Activated CD4-positive, alpha-beta memory T cell treated with anti-CD3 and anti-CD28 coated beads, Interleukin-2, amount 10 ng/mL, durations not matched to agents 7 days and 5 days (primary cell): ENCODE measurements at places on chromosomes 7 and 10. TPM values are rescaled to one million over a fixed set of nuclear protein-coding genes. Genes with fewer than 3 reads are reported as not detected.

GRCh38 chr7:35992436-35992835, 160.6 kb upstream of the EEPD1 start:
- H3K4me3 ChIP-seq: no peak overlapping the region
- H3K27me3 ChIP-seq: no peaks in the 10 kb centered on the region
- no peak overlapping the region for H3K27ac ChIP-seq
- H3K36me3 ChIP-seq: no peaks in the 10 kb centered on the region
- DNase-seq: no peak
- no peaks in the 10 kb centered on the region for H3K4me1 ChIP-seq

- H3K4me3 ChIP-seq: no peak overlapping the region
- no peak overlapping the region for H3K27ac ChIP-seq
- peaks cover 20% of the 10 kb centered on the region for H3K27me3 ChIP-seq
- no peak for DNase-seq
- H3K4me1 ChIP-seq: no peaks in the 10 kb centered on the region
These were observed 34.0 kb downstream of the LEP start for GRCh38 chr7:128274884-128275603.

DNA sequence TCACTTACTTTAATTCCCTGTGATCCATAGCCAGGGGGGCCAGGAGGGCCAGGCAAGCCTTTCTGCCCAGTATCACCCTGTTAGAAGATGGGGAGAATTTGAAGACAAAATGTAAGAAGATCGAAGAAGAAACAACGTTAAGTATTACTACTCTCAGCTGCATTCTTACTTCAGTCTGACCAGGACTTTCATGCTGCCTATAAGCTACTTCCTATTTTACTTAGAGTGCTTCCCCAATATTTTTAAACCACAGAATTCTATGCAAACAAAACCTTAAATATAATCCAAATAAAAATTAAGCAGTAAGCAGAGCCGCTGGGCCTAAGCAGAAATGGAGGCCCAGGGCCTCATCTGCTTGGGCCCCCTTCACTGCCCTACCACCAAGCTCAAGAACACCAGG, 117.8 kb downstream of the COL28A1 start:
- no peak overlapping the region for H3K4me3 ChIP-seq
- no peaks in the 10 kb centered on the region for H3K36me3 ChIP-seq
- DNase-seq: no peak

DNA sequence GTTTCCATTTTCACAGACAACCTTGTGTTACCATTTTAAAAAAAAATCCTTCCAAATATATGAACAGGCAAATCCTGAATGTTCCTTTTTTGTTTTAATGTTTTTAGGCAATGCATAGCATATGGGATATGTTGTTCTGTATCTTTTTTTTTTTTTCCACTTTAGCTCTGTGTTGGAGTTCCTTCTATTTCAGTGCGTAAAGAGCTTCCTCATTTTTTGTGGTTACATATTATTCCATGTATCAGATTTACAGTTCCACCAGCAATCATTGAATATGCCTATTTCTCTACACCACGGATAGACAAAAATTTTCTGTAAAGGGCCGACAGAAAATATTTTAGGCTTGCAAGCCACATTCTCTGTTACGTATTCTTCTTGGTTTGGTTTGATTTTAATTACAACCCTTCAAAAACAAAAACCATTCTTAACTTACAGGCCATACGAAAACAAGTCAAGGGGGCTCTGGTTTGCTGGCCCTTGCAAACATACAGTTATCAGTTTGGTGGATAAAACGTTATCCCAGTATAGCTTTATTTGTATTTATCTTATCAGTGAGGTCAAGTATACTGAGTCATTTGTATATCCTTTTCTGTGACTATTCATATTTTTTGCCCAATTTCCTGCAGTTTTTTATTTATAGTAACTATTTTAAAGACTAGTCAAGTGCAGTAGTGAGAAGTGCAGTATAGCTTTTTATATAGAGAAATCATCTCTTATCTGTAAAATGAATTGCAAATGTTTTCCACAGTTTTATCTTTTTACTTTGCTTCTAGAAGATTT, 55.7 kb downstream of the RALA start:
- no peaks in the 10 kb centered on the region for H3K27me3 ChIP-seq
- DNase-seq: no peak
- no peaks in the 10 kb centered on the region for H3K4me1 ChIP-seq
- H3K27ac ChIP-seq: no peak overlapping the region
- H3K36me3 ChIP-seq: peaks cover 12% of the 10 kb centered on the region

- peaks cover 10% of the 10 kb centered on the region for H3K27me3 ChIP-seq
- H3K4me1 ChIP-seq: no peaks in the 10 kb centered on the region
- H3K36me3 ChIP-seq: no peaks in the 10 kb centered on the region
- no peak overlapping the region for H3K27ac ChIP-seq
- H3K4me3 ChIP-seq: no peak overlapping the region
- no peak for DNase-seq
These were observed 33.5 kb upstream of the RHOBTB1 start for GRCh38 chr10:60977161-60978122.

DNA sequence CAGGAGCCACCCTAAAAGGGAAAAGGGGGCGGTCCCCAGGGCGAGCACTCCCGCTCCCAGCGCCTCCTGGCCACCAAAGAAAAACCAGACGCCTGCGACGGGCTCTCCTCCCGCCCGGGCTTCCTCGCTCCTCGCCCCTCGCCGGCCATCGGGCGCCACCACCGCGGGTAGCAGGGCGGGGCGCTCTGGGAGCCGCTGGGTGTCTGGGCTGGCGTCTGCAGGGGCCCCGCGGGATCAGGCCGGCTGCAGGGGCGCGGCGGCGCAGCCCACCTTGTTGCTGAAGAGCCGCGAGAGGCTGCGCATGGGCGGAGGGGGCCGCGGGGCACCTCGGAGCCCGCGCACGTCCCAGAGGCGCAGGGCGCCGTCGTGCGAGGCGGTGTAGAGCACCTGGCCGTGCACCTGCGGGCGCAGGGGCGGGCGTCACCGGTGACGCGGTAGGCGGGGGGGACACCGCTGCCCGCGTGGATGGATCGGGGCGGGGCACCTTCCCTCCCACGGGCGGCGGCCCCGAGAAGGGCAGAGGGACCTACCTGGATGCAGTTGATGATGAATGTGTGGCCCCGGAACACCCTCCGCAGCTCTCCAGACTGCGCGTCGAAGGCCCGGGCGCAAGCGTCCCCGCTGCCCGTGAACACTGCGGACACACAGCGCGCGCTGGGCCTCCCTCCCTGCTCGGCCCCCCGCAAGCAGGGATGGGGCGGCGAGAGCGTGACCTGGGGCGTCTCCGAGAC, 28.3 kb downstream of the WDR86 start:
- no peak overlapping the region for H3K4me3 ChIP-seq
- H3K4me1 ChIP-seq: peaks cover 8% of the 10 kb centered on the region
- H3K36me3 ChIP-seq: peaks cover 14% of the 10 kb centered on the region
- H3K27ac ChIP-seq: no peak overlapping the region
- no peak for DNase-seq
- H3K27me3 ChIP-seq: peaks cover 26% of the 10 kb centered on the region

Gene PNLIP
- not detected for total RNA-seq

Gene ANKRD7
- total RNA-seq: not detected

Gene HEPACAM2
- not detected for total RNA-seq

Gene CLDN4
- 0.10 TPM for total RNA-seq

Gene SLIT1
- total RNA-seq: 0.30 TPM
